Hematopoietic multipotent progenitor cell treated with erythropoietin and hydrocortisone succinate and interleukin-3 and kit ligand, for 4 days (in vitro differentiated cells): ENCODE measurements at places on chromosomes 4 and X.

DNA sequence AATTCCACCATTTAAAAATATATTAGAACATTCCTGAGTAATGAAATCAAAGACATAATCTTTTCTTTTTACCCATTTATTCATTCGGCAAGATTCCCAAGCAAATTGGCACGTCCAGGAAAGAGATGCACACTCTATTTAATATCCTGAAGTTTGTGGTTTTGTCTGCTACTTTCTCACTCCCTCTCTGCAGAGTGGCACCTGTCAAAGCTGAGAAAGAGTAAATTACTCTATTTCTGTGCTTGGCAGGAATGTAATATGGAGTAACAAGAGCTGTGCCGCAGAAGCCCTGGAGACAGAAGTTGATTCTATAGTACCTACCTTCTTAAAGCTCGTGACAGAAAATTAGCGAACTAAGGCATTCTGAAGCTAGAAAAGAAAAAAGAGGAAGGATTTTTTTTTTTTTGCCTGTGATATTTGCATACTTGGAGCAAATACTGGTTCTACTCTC, 5.5 kb downstream of the GSTCD start:
- peak; percentile 83 for DNase-seq

GRCh38 chrX:124726881-124727280, 380.5 kb downstream of the SH2D1A start:
- DNase-seq = no peak

DNA sequence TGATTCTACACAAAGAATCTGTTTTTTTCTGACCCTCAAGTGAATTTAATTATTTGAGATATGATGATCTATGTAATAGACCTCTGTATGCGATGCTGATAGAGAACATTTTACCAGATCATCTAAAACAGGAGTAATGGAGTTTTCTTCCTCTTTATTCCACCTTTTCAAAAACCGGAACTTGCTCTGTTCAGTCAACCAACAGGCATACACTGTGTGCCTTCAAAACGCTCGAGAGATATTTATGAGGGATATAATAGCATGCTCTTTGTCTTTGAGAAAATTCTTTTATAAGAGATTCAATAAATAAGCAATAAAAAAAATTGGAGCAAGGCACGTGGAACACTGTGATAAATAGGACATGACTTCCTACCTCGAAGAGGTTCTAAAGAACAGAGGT, 2.0 kb downstream of the NYX start:
- peak; percentile 29 for DNase-seq

DNA sequence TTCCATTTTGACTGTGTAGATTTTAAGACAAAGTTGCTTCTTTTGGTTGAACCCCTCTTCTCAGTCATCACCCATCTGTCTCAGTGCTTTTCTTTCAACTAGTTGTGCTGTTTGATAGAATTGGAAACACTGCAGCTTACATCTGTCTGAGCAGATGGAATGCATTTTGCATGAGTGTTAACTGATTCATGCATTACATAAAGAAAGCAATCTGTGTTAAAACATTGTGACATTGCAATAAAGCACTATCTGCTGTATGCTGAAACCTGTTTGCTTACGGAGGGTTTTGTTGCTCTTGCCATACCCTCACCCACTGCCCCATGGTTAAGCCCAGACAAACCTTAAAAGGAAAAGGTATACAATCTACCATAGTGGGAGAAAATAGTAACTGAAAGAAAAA, 47.4 kb downstream of the NRK start:
- no peak for DNase-seq

DNA sequence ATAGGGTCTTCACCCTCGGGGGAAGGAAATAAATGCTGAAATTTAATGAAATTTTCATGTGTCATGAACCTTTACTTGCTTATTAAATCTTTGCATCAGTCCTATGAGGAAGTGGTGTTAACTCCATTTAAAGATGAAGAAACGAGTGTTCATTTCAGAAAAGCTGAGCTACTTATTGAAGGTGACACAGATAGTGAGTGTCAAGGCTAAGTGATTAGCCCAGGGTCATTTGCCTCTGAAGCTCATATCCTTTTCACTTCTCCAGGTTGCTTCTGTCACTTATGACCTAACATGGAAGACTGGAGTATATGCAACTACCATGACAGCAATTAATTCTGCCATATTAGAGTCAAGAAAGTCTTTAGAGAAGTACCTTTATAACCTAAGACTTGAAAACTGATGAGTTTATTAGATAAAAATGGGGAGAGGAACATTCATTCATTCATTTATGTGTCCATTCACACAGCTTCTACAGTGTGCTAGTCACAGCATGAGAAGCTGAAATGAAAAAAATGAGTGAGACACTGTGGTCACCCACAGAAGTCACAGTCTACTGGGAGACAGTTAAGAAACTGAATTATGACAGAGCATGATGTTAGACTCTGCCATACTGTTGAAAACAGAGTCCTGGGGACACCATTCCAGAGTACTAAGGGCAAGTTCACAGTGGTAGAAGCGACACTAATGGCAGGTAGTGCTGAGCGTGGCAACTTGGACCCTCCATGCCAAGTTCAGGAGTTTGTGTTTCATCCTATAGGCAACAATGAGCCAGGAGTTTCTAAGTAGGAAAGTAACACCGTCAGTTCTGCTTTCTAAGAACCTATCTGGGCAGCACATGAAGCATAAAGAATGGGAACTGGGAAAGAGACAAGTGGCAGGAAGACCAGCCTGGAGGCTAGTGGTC, 21.3 kb downstream of the ALPK1 start:
- no peak for DNase-seq

GRCh38 chrX:1657367-1658070, 42.7 kb downstream of the ASMT start:
- DNase-seq = peak; percentile 84

GRCh38 chrX:106484233-106484632, 127.5 kb upstream of the RADX start:
- DNase-seq = peak; percentile 15

GRCh38 chr4:85676050-85676425, 201.1 kb downstream of the ARHGAP24 start:
- no peak for DNase-seq

- DNase-seq = peak; percentile 88
Measured at GRCh38 chr4:71184195-71184781, 154.5 kb upstream of the SLC4A4 start.

DNA sequence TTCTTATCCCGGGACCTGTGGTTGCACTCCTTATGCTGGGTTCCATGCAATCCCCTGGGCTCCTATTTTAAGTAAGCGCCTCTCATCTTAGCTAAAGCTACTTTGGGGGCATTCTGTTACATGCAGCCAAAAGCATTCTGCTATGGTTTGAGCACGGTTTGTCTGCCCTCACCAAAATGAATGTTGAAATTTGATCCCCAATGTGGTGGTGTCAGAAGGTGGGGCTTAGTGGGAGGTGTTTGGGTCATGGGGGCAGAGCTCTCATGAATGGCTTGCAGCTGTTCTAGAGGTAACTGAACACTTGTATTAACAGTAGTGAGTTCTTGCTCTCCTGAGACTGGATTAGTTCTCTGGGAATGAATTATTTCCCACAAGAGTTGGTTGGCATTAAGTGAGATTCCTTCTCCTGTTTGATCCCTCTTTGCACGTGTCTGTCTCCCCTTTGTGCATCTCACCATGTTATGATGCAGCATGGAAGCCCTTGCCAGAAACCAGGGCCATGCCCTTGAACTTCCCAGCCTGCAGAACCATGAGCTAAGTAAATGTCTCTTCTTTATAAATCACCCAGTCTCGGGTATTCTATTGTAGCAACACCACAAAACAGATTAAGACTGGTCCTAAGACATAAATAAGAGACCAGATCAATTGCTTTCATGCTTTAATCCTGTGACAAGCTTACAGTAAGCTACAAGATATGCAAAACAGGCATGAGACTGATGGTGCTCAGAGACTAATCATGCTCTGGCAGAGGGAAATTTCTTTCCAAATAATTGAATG, 141.8 kb downstream of the TSPAN5 start:
- no peak for DNase-seq

- DNase-seq = no peak
Measured at GRCh38 chrX:46587158-46587557, 13.6 kb downstream of the CHST7 start.

- no peak for DNase-seq
Measured at GRCh38 chr4:177391287-177391686, 51.0 kb downstream of the AGA start.

DNA sequence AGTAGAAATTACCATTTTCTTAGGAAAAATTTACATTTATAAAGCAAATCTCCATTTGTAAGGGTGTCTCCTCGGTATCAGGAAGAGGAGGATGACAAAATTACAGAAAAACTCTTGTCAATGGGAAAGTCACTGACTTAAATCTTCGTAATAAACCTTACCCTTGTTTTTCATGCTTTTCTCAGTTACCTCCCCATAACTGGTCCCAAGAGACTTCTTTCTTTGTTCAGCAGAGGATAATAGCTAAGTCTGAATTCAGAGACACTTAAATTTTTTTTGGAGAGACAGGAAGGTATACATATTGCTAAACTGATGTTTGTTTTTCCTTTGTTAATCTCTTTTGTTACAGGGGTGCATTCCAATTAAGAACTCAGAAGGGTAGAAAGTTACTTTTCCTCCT, 125.5 kb upstream of the JADE1 start:
- no peak for DNase-seq

DNA sequence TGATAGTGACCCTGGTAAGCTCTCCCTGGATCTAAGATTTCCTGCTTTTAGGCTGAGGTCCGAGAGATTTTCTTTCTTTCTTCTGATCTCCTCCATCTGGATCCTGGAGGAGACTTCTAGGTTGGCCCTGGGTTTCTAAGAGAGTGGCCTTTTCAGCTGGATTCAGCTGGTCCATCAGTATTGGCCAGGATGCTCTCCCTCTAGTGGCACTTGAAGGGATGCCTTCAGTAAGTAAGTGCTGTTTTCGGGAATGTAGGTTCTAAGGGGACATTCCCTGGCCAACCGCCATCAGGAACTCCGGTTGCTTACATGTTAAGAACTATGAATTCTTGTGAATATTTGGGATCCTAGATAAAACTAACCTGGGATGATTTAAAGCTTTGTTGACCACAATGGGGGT, 56.9 kb downstream of the SERTM2 start:
- peak; percentile 15 for DNase-seq

- DNase-seq = no peak
Measured at GRCh38 chr4:85086721-85087120, 120.2 kb upstream of the WDFY3 start.

- no peak for DNase-seq
Measured at GRCh38 chr4:87151730-87152129, 68.7 kb downstream of the KLHL8 start.

- DNase-seq = no peak
Measured at GRCh38 chrX:65874110-65874509, 165.8 kb downstream of the VSIG4 start.

- no peak for DNase-seq
Measured at GRCh38 chr4:27056281-27056680, 195.6 kb downstream of the STIM2 start.

DNA sequence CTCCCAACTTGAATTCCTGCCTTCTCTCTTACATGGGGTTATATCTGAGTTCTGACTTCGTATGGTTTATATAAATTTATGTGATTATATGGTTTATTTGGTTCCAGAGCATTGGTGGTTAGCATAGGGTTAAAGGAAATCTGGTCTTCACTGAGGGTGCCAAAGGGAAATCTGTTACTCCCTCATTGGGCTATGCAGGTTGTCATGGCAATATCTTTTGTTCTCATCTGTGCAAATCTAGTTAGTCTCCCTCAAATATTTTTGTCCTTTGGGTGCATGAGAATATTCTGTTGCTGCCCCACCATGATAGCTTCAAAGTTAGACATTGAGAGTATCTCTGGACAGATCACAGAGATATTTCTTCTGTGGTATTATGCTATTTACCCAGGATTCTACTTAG, 71.8 kb upstream of the OTUD4 start:
- no peak for DNase-seq
